CD4-positive, alpha-beta T cell treated with Interleukin-1 beta for 1 hour (primary cell): ENCODE measurements at places on chromosomes 2 and 18.

DNA sequence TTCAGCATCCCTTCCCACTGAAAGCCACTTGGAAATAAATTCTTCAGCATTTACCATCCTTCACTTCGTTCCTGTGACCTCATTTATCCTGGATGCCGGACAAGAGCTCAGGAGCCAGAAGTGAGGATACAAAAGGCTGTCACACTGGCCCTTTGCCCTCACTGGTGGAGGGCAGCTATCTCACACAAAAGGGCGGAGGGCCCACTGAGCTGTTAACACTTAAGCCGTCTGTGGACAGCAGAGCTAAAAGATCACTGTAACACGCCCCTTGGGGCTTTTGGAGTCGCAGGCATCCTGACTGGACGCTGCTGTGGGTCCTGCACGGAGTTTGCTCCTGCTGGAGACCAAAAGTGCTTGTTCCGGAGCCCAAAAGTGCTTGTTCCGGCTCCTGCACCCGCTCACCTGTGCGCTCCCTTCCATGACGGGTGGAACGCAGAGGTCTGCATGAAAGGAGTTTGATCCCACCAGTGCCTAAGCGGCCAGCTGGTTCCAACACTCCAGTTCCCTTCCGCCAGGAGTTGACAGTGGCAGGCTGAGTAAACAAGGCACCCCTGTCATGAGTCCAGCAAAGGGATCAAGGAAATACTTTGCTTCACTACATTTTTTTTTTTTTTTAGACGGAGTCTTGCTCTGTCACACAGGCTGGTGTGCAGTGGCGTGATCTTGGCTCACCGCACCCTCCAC, 572.0 kb upstream of the LINC00305 start:
- no peak for DNase-seq

- no peak for DNase-seq
These were observed 89.7 kb upstream of the SH3BP4 start for GRCh38 chr2:234861841-234862735.

GRCh38 chr18:62334120-62334519, 9.0 kb downstream of the TNFRSF11A start:
- DNase-seq, result no peak

- no peak for DNase-seq
These were observed 101.3 kb upstream of the ETAA1 start for GRCh38 chr2:67295851-67296250.

DNA sequence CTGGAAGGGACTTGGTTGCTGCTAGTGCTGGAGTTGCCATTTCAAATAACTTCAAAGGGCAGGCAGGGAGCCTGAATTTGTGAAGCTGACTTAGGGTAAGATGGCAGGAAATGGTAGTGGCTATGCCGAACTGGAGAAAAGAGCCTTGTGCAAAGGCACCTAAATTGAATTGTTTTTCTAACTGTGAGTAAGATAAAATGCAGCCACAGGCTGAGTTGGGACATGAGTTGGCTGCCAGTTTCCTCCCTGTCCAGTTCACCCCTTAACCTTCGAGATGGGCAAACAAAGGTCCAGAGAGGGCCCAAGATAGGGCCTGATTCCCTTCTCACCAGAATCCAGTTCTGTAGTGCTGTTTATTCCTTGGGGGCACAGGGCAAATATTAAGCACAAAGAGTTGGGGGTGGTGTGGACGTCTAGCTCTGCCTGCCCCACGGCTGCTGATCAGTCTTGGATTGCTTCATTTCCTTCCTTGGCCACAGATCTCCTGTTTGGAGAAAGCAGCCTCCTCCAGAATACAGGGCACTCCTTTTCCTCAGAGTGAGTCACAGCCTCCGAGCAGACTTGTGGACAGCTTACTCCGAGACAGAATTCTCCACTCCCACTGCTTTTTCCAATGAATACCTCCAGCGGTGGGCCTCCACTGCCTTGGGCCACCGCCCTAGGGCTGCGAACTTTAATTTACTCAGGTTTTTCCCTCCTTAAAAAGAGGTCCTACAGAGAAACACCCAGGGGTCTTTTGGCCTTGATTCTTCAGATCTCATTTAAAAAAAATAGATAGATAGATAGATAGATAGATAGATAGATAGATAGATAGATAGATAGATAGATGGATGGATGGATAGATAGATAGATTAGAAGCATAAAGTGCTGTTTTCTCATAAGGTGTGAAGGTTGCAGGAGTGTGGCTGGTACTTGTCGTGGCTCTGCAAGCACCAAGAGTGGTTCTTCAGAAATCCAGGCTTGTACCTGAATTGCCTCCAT, 18.4 kb upstream of the SLC20A1 start:
- peak; percentile 40 for DNase-seq

DNA sequence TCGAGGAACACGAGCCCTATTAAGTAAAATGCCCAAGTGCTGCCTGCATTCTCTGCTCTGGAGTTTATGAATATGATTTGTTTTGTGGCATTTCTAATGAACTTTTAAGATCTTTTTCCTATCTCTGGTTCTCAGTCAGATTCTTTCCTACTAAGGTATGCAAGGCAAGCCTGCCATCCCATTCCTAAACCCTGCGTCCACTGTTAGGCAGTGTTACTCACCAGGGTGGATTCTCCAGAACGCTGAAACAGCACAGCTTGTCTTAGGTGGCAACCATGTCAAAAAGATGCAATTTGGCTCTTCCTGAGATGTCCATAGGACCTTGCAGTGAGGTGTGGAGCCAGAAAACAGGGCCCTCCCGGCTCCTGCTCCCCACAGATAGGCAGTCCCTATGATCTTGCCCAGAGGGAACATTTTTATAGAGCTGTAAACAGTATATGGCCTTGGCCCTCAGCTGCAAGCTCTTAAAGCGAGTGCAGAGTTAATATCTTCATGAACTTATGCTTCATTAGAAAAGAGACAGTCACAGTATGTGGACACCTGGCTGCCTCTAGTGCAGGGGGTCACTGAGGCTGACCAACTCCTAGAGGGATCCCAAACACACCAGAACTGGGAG, 84.4 kb downstream of the TPGS2 start:
- DNase-seq, result no peak
